ENCODE measurements at places on chromosomes 6 and 20.

GRCh38 chr6:37625591-37626374 lies 71.9 kb downstream of the MDGA1 start:
- DNase-seq = no peak

DNA sequence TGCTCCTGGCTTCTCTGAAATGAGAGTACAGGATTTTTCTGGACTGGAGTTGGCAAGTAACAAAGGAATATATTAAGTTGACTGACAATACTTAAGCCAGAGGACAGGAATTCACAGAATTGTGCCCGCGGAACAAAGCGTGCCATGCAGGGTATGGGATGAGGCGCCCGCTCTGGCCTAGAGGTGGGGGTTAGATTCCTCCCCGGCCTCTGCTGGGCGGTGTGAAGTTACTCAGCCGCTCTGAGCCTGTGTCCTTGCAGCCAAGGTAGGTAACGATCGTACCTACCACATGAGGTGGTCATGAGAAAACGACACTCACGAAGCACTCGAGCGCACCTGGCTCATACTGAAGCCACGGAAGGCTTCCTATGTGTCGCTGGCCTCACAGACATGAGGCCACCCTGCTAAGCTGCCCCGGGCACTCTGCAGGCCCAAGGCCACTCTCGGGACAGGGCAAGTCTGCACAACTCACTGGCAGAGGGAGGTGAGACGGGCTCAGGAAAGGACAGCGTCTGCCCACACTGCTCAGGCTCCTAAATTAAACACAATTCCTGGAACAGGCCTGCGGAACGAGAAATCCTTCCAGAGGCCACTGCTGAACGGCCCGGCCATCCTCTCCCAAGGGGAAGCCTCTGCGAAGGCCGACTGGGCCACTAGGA lies 70.8 kb downstream of the PSMG4 start:
- DNase-seq = no peak

DNA sequence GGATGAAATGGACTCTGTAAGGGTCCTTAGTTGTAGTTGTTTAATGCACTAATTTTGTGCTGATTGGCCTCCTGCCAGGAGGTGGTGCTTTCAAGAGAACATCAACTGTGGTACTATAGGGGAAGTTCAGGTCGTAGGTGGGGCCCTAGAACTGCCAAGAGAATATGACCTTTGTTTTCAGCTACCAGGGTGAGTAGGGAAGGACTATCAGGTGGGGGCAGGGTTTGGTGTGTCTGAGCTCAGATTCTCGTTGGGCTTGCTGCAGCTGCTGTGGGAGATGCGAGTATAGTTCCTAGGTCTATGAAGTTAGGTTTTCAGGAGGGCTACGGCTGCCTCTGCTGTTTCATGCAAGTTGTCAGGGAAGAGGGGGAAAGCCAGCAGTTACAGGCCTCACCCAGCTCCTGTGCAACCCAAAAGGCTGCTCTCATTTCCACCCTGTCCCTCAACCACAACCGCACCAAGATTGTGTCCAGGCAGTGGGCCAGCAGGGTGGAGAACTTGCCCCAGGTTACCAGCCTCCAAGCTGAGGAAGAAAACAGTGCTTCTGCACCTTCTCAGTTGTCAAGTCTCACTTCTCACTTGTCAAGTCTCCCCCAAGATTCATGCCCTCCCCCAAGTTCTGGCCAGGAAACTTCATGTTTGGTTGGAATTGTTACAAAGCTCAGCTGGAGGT lies 626.5 kb upstream of the MAP3K7 start:
- DNase-seq = no peak

DNA sequence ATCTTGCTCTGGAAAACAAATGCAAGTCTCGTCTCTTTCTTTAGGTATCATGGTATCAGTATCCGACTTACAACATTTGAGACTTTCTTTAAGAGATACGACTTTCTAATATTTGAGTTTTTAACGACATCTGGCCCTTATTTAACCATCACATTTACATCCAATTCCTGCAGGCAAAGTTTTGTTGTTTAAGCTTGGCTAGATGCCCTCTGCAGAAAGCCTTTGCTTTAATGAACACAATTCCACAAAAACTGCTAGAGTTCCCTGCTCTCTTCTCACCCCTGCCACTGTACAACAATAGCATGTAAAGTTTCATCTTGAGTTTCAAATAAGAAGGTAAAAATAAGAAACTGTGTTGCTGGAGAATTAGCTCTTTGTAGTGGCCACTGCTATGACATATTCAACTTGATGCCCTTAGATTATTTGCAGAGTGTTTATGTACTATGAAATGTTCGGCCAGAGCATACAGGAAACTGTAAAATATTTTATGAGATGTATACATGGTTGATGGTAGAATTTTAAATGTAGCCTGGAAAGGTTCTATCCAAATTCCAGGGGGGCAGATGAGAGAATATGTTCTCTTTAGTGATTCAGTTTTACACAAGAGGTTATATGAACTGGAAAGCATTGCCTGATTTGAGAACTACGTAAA lies 438.6 kb downstream of the CDC5L start:
- no peak for DNase-seq

DNA sequence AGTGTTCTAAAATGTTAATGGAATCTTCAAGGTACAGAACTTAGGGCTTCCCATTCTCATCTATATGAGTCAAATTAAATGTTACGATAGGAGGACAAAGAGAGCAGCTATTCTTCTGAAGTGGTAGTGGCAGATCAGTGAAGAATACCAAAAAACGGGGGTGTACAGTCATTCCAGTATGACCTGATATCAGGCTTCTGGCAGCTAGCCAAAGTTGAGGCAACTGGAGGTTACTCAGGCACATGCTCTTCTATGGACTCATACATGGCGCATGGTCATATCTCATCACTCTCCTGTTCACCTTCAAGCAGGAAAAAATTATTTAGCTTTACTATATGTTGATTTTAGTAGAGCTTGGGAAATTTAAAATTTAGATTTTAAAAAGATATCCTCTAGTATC lies 1608.8 kb downstream of the GRIK2 start:
- DNase-seq = no peak

GRCh38 chr20:49104365-49104648 lies 58.2 kb downstream of the CSE1L start:
- DNase-seq = no peak

DNA sequence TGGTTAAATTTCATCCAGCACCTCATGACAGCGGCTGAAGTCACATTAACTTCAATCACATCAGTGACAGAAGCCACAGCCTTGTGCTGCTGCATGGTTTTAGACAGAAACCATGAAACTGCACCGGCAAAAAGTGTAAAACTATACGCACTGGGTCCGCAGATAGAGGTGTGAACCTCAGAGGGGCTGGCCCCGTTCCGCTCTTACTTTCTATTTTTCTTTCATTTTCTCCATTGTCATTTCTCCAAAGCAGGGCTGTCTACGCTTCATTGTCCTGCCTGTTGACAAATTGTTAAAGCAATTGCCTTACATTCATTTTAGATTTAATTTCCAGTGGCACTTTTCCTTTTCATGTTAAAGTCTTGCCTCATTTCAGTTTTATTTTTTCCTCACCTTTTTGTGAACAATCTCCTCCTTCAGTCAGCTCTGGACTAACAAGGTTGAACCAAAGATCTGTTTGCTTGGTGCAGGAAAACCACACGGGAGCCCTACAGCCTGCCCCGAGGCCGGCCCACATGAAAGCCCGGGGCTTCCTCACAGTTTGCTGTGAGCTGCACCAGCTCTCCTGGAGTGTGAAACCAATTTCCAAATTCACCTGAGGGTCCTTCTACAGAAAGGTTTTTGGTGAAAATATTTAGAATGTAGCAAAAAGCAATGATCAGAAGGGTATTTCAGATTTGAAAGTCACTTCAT lies 63.7 kb downstream of the PRR18 start:
- no peak for DNase-seq

- no peak for DNase-seq
Observed at GRCh38 chr6:35492258-35492973, 4.5 kb downstream of the TEAD3 start.

- DNase-seq = no peak
Observed at GRCh38 chr6:1962201-1962600, 283.2 kb downstream of the GMDS start.

DNA sequence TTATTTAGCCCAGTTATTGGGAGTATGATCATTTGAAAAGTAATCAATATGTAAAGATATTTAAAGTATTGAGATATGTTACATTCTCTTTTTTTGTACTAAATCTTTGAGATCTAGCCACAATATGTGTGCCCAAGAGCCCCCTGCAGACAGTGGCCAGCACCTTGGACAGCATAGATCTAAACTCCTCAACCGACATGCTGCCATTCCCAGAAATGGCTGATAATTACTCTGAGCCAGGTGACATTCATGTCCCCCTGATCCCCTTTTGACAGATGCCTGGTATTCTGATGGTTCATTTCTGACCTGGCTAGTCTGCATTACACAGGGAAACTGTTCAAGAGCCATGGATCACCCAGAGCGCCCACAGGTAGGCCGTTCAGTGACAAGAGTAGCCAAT lies 177.1 kb downstream of the ZDHHC14 start:
- no peak for DNase-seq

DNA sequence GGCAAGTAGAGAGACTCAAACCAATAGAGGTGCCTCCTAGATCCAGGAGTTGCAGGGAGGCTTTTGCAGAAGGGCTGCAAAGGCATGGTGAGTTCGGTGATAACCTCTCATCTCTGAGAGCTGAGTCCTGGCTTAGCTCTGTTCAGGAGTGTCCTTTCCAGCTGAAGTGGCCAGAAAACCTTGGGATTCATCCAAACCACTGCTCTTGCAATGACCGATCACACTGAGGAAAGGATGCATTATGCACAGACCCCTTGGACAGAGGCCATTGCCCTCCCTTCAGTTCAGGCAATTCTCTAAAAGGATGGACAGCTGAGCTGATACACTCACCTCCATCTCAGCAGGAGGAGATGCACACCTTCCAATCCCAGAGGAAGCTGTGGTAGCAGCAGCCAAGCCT lies 158.8 kb upstream of the ENPP5 start:
- no peak for DNase-seq

Measured in skeletal muscle cell (primary cell).